ENCODE measurements at places on chromosomes 2 and 18.

GRCh38 chr2:10128420-10128819 lies 5.9 kb downstream of the RRM2 start:
- DNase-seq = no peak

GRCh38 chr2:235806986-235807750 lies 313.3 kb downstream of the AGAP1 start:
- peak; percentile 64 for DNase-seq

DNA sequence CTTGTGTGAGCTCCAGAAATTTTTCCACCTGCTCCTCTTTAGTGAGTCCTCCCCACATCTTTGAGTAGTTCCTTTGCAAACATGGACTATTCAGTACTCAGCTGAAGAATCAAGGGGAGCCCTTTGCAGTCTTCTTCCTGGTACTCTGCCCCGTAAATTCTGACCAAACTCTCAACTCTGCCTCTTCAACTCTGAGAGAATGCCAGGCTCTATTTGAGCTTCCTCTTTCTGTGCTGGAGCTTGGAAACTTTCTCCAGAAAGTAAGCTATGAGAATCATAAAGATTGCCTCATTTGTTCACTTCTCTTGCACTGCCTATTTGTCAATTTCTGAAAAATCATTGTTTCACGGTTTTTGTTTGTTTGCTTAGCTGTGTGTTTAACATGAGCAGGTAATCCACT lies 7.4 kb upstream of the STAT4 start:
- DNase-seq = no peak

DNA sequence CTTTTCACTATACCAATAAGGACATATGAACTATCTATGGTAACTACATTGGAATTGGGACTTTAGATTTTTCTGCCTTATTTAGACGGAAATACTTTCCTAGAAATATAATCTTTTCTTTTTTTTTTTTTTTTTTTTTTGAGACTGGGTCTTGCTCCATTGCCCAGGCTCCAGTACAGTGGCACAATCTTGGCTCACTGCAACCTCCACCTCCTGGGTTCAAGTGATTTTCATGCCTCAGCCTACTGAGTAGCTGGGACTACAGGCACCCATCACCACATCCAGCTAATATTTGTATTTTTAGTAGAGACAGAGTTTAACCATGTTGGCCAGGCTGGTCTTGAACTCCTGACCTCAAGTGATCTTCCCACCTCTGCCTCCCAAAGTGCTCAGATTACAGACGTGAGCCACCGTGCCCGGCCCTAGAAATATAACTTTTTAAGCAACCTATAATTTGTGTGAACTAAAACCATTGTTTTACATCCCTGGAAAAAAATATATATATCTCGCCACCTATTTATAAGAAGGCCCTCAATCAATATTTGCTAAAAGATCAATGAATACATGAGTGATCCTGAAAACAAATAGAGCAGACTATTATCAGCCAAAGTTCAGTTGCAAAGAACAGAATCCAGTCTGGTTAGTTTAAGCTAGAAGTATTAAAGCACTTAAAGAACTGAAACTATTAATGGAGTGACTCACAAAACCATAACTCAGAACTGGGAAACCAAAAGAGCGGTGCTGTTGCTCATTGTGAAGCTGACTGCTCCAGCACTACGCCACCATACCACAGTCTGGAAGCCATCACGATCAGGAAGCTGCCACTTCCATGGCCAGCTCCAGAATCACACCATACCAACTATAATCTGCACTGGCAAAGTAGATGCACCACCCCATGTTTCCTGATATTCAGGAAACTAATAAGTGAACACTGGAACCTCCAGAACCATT lies 8.4 kb upstream of the HNRNPLL start:
- DNase-seq = no peak

DNA sequence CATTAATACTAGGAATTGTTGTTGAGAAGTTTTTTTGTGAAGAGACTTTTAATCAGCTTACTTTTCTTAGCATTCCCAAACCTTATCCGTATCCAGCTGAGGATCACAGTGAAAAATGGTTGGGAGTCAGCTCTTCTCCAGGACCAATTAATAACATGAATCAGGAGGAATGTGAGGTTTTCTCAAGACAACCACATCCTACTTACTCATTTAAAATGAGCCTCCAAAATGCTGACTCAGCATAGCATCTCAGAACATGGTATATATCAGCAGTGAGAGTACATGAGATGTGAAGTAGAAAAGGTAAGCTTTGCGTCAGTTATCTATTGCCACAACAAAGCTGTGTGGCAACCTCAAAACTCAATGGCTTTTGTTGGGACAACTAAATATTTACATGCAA lies 140.3 kb downstream of the NRP2 start:
- no peak for DNase-seq

DNA sequence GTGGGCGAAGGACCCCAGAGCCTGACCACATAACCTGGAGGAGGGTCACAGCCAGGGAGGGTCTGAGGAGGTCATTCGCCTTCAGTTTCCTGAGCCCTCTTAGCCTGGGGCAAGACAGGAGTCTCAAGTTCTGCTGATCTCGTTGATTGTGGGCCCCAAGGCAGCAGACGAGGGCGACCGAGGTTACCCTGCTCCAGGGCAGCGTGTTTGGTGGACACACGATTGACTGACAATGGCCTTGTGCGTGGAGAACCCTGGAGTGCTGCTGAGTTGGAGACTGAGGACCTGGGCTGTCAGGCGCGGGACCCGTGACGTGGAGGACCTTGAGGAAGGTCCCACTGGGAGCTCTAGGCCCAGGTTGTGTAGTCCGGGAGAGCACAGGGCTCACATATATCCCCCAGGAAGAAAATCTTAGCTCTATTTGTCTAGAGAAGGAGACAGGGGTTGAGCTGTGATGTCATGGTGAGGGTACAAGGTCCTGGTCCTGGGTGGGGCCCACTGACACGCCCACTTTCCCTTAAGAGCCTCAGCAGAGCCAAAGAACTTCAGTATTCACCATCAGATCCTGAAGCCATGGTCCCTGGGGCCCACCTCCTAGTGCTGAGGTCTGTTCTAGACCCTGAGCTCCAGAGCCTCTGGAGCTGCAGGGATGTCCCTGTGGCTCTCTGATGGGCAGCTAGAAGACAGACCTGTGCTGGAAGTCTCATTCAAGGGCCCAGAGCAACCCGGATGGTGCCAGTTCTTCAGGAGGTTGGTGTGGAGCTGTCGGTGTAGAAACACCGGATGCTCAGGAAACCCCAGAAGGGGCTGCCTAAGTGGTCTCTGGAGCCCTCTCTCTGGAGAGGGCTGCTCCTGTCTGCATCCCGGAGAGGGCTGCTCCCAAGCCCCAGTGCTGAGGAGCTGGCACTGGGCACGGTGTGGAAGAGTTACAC lies 53.1 kb downstream of the DYSF start:
- DNase-seq = no peak

GRCh38 chr2:175815537-175815936 lies 186.5 kb downstream of the LNPK start:
- DNase-seq = no peak

DNA sequence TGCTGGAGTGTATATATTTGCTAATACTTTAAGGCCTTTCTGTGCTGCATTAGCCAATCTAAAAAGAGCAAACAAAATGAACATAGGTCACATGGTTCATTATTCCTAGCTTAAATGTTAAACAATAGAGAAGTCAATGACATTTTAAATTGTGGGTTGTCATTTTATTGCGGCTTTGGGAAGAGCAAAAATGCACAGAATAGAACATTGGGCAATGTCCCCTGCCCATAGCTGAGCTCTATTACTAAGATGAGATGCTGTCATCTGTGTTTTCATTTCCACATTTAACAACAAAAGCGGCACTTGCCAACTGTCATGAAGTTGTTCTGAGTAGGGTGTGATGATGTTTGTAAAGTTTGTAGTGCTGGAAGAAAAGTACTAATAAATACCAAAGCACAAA lies 3.2 kb upstream of the VAPA start:
- DNase-seq = no peak

DNA sequence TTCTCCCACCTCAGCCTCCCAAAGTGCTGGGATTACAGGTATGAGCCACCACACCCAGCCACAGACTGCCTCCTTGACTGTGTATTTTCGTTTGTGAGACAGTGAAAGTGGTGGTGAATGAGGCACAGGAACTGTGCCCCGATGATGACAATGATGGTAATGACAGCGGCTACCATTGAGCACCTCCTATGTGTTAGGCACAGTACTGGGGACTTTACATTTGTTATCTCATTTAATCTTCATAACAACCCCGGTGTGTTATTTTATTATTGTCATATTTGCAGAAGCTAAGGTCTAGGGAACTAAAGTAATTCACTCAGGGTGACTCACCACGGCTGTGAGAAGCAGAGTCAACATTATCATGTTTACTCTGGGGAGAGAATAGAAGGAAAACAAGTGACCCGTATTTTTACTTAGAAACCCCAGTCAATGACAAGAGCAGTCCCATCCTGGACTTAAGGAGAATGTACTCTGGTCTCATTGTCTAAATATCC lies 77.6 kb upstream of the ALPP start:
- DNase-seq = no peak

DNA sequence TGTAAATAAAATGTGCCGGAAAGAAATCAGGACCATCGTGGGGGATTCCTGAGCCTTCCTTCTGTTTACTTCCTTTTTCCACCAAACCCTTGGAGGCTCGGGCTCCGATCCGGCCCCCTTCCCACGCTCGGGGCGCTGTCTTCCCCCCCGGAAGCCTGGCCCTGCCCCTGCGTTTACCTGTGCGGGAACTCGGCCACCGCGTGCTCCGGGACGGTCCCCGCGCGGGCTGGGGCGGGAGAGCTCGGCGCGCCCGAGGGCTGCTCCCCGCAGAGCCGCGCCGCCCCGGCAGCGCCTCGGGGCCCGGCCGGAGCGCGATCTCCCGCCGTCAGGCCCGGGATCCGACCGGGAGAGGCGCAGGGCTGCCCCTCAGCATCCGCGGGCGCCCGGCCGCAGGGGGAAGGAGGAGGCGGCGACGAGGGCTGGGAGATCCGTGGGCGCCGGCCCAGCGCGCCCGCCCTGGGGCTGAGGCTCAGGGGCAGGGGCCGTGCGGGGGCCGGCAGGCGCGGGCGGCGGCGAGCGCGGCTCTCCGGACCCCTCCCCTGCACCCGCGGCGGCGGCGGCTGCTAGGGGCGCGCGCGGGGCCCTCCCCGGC lies 435 bp downstream of the ADCY3 start:
- peak; percentile 86 for DNase-seq

Data from iPS-NIHi11 (cell line).